ENCODE measurements at places on chromosomes 16 and 17.
A peak's percentile ranks its signal among the peaks of the same experiment; 100 is the strongest.

DNA sequence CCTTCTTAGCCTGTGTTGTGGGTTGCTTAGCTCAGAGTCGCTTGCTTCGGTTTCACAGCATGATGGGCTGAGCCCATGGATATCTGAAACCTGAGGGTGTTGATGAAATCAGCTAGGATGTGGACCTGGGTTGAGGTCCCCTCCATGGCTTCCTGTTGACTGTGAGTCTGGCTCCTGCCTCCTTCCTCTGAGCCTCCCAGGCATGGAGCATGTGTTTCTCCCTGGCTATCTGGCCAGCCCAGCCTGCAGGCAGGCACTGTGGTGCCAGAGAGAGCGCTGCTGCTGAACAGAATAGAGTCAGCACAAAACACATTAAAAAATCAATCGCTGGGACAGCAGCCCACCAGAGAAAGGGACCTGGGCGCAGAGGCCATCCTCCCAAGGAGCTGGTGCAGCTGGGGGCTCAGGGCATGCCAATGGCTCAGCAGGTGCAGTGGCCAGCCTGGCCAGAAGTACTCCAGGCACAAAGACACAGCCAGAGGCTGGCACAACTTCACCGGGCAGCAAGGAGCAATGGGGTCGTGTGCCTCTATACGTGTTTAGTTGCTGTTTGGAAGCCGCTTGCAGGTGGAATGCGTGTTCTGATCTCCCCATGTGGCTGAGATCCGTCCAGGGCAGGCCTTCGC is 28.3 kb upstream of the GPRC5C start:
- no peak for DNase-seq

GRCh38 chr16:67782567-67783352 is 23.6 kb downstream of the RANBP10 start:
- DNase-seq, result no peak

GRCh38 chr16:48892893-48893292 is 282.9 kb upstream of the N4BP1 start:
- no peak for DNase-seq

DNA sequence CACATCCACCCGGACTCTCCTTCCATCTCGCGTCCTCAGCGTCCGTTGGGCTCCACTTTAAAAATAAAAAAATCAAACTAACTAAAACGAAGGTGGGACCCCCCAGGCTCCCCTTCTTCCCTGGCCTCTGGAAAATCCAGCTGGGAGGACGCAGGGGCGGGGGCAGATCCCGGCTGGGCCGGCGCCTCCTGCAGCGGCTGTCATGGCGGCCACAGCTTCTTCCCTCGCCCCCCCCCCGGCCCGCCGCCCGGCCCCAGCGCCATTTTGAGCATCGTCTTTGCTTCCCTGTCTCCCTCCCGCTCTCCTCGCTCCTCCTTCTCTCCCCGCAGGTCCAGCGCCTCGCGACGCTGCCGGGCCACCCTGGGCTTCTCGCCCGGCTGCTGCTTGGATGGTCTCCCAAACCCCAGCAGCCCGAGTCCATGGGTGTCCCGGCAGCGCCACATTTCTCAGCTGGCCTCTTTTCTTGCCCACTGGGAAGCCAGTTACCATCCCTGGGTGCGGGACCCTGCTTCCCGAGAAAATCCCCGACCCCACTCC is 3.3 kb downstream of the HOXB2 start:
- DNase-seq, result peak; percentile 77

- no peak for DNase-seq
Observed at GRCh38 chr16:66395806-66396555, 29.5 kb downstream of the CDH5 start.

DNA sequence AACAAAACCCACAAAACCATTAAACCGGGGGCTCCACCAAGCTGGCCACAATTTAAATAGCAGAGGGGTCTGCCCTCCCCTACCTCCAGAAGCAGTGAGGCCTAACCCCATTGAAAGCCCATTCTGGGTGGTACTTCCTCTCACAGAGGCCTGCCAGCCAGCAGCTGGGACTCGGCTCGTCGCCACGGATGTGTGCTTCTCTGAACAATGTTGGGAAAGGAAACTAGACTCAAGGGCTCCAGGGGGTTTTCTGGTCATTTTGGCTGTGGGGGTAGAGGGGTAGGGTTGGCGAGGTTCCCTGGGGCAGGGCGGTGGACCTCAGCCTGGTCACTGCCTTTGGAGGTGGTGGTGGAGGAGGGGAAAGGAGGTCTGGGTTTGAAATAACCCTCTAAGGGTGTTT is 4.7 kb upstream of the PLCG2 start:
- no peak for DNase-seq

DNA sequence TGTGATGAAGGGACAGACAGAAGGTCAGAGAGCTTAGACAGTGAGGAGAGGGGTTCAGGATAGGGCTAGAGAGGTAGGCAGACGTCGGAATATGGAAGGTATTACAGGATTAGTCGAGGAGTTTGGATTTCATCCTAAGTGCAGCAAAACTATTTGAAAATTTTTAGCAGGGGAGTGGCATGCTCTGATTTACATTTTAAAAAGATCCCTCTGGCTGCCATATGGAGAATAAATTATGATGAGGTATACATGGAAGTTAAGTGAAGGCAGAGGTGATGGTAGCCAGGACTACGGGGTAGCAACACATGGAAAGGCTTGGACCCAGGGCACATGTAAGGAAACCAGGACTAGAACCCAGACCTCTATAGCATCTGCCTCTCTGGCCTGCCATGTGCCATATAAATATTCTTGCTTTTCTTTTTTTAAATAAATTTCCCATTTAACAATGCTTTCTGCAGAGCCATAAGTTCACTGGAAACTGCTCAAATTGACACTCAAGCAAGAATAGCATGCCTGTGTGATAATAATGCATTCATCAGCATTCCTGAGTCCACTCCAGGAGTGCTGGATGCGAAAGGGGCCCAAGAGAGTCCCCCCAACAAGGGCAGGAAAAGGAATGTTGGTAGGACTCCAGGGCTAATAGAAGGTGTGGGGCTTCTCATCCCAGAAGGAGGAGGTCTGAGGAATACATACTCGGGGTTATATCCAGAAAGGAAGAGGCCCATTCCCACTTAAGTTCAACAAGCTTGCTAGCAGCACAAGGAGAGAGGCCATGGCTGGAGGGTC is 78.2 kb downstream of the HLF start:
- no peak for DNase-seq

- no peak for DNase-seq
Observed at GRCh38 chr16:89114159-89114981, 20.7 kb downstream of the ACSF3 start.

GRCh38 chr16:48280546-48280945 is 33.2 kb upstream of the ABCC11 start:
- DNase-seq, result no peak

DNA sequence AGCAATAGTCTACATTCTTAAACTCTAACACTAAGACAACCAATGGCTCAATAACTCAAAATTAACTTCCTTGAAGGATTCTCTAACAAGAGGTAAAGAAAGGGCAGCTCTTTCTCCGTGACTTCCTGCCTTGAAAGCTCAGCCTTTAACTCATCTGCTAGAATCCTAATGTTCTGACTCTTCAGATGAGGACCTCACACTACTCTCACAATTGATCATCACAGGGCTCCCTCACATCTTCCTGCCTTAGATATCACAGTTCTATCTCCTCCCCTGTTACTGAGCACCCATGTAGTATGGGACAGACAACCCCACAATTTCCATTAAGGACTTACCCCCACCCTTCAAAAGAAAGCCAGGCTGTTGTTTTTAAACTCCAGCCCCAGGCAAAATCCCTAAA is 33.5 kb downstream of the SMURF2 start:
- DNase-seq, result no peak

DNA sequence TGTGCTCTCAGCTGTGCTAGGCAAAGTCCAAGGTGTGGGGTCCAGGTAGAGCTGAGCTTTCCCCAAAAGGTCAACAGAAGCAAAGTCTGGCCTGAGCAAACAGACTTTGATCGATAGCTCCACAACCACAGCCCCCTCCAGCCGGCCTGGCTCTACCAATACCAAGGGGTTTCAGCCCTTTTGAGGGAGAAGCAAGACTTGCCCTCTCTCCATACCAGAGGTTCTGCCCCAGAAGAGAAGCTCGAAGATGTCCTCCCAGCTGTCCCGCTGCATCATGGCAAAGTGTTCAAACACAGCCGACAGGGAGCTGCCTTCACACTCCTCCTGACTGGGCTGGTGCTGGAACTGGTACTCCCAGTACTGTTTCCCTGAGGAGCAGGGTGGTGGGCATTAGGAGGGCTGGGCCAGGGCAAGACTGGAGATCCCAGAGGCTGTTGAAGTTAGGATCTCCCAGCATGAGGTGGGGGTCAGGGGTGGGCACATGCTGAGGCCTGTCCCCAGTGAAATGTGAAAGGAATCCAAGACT is 1.7 kb downstream of the VTN start:
- DNase-seq, result no peak

DNA sequence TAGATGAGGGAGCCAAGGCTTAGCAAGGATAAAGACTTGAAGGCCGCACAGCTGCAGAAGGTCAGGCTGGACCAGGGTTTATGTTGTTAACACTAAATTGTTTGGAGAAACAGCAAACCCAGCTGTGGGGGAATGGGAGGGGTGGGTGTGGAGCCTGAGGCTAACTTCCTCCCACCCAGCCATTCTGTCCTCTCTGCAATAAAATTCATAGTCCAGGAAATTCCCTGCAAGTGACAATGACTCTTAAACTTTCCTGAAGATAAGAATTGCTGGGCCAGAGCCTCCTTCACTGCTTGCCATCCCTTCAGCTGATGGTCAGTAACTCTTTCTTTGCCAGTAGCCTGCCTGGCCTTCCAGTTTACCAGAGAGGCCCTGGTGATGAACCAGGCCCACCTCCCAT is 19.4 kb upstream of the ATP5MC1 start:
- DNase-seq, result no peak

DNA sequence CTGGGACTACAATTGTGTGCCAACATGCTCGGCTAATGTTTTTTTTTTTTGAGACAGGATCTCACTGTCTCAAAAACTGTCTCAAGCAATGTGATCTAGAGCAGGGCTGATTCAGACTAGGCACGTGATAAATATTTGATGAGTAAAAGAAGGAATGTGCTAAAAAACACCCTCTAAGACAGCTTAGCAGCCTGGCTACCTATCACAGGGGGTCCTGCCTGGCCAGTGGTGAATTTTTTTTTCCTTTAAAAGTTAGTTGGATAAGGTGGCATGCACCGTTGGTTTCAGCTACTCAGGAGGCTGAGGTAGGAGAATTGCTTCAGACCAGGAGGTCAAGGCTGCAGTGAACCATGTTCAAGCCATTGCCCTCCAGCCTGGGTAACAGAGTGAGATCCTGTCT is 14.8 kb upstream of the GPATCH8 start:
- DNase-seq, result no peak

GRCh38 chr17:65952586-65952985 is 239.3 kb downstream of the CEP112 start:
- no peak for DNase-seq

- peak; percentile 39 for DNase-seq
Observed at GRCh38 chr17:51611585-51611984, 351.2 kb downstream of the UTP18 start.

DNA sequence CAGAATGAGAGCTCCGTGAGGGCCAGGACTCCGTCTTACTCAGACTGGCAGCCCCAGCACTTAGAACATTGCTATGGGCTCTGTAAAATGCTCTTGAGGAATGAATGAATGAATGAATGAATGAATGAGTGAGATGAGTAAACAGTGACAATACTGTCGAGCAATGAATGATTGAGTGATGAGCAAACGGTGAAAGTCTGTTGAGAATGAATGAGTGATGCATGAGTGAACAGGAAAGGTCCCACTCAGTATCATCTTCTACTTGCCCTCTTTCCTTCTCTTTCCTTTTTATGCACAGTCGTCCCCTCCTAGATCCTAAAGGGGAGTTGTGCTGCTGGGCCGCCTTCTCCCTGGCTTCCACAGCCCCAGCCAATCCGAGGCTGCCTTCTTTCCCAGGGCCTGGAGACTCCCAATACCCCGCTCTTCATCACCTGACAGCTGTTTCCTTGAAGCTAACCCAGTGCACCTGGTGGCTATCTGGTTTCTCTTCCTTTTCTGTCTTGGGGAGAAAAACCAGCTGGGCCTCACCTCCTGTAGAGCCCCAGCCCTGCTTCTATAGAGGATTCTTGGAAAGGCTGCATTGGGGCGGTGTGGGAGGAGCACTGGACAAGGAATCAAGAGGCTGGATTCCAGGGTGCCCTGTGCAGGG is 32.7 kb upstream of the CACNG1 start:
- DNase-seq, result no peak

GRCh38 chr17:40307001-40307730 is 1.8 kb upstream of the RARA start:
- peak; percentile 71 for DNase-seq

DNA sequence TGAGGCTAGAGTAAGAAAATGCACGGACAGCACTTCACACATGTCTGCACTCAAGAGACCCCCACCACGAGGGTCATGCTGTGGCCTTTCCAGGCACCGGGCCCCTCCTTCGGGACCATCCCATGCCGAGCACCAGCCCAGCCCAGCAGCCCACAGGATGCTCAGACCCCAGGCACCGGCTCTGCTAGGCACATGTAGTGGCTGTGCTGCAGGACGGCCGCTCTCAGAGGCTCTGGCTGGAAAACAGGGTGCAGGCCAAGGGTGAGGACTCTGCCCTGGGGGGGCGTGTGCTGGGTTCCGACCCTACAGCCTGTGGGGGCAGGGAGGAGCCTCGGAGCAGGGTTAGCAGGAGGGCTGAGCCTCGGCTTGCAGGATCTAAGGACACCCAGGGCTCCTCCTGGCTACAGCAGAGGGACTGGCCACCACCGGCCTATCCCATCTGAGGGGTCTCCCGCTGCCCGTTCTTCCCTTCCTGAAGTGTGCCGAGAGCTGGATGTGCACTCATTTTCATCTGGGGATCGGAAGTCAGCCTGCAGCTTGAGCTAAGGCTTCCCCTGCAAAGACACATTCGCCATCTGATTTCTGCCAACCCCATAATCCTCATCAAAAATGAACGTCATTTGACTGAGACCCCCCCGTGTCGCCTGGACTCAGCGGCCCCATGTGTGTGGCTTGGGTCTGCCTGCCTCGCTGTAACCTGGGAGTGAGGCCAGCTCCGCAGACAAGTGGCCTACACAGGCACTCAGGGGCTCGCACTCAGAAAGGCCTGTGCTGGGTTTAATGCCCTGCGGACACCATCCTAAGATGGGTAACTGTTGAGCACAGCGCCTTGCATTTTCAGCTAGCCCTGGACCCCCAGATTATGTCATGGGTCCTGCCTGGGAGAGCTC is 293.1 kb upstream of the FOXF1 start:
- no peak for DNase-seq

DNA sequence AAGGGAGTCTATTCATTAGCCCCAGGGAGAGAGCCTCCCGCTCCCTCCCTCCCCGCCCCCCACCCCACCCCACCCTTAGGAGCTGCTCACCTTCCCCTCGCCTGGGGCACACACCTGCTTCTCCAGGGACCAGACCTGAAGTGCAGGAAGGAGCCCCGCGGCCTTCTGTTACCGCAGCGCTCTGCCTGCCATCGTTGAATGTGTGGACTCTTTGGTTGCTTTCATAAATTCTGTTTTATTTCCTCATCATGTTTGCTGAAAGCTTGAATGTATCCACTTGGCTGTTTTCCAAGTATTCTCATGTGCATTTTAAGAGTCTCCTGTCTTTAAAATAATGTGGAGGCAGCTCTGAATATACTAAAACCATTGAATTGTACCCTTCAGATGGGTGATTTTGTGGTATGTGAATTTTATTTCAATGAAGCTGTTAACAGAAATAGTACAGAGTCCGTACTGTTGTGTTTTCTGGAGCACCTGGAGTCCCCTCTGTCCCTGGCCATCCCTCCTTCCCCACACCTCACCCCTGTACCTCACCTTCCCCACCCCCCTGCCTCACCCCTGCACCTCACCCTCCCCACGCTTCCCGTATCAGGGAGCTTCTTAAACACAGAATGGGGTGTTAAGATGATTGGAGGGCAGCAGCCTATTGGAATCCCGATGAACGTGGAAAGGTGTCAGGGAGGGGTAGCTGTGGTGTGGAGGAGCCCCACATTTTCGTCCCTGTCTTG is 25.5 kb downstream of the RAB11FIP3 start:
- no peak for DNase-seq

Data from left hindlimb (tissue), 1 donor.